Lower lobe of right lung (tissue), 2 donors: ENCODE measurements at places on chromosomes 11 and 22. TPM values are rescaled to one million over a fixed set of nuclear protein-coding genes. Genes with fewer than 3 reads are reported as not detected.

GRCh38 chr11:62390722-62391121 lies 28.1 kb upstream of the SCGB1A1 start:
- H3K27ac ChIP-seq: no peak overlapping the region
- H3K4me1 ChIP-seq: peaks cover 7% of the 10 kb centered on the region
- peaks cover 14% of the 10 kb centered on the region for H3K36me3 ChIP-seq
- H3K27me3 ChIP-seq: no peaks in the 10 kb centered on the region
- no peak overlapping the region for H3K4me3 ChIP-seq

Gene WEE1
- 12.4 TPM for total RNA-seq

DNA sequence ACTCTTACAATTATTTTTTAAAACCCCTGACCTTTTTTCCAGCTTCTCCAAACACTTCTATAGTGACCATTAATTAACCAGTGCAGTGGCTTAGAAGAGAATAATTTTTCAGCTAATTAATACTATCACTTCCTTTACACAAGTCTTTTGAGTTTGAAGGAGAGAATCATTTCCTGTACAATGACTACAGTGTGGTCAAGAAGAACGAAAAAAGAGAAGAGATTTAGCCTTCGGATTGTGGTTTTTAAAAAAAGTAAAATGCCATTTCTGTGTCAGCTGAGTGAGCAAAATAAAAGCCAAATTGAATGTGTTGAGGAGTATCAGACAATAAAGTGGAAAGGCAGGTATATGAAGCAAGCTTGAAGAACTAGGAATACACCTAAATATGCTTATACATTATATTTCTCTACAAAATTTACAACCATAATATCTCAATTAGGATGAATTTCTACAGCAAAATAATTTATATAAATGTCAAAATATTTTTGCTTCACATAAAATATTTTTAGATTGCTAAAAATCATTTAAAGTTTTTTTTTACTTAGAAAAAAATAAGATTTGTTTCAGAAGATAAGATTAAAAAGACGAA lies 1155.2 kb upstream of the CNTN5 start:
- no peak overlapping the region for H3K27ac ChIP-seq
- H3K4me3 ChIP-seq: no peak overlapping the region

DNA sequence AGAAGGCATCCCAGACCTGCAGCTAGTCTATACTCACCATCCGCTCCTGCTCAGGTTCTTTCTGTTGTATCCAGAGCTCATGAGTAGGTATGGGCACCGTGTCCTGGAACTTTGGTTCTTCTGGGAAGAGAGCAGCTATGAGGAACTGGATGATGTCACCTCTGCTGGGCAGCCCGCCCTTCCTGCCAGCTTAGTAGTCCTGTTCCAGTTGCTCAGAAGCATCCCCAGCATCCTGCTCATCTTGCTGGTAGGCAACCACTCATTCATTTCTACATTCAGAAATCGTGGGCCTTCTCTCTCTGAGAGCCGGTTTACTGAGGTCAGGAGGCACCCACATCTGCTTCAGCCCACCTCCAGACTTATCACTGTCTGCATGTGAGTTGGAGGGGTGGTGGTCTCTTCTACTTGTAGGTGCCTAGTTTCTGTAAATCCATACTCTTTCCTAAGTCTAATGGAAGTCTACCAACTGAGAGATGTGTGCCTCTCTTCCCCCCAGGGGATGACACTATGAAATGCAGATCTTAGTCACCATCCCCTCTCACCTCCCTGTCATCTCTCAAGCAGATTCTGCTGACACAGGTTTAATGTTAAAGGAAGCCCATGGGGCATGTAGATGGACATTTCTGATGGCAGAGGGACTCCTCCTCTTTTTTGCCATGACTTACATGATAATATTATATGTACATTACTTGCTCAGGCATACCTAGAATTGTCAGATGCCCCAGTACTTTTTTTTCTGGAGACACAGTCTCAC lies 29.6 kb upstream of the CCDC134 start:
- no peaks in the 10 kb centered on the region for H3K36me3 ChIP-seq
- no peaks in the 10 kb centered on the region for H3K4me1 ChIP-seq
- no peak for DNase-seq
- no peaks in the 10 kb centered on the region for H3K27me3 ChIP-seq

Gene TRIM49C
- total RNA-seq: not detected

- no peaks in the 10 kb centered on the region for H3K27me3 ChIP-seq
- H3K4me1 ChIP-seq: no peaks in the 10 kb centered on the region
- no peaks in the 10 kb centered on the region for H3K36me3 ChIP-seq
- DNase-seq: no peak
Measured at GRCh38 chr11:125301346-125301745, 136.8 kb downstream of the PKNOX2 start.

DNA sequence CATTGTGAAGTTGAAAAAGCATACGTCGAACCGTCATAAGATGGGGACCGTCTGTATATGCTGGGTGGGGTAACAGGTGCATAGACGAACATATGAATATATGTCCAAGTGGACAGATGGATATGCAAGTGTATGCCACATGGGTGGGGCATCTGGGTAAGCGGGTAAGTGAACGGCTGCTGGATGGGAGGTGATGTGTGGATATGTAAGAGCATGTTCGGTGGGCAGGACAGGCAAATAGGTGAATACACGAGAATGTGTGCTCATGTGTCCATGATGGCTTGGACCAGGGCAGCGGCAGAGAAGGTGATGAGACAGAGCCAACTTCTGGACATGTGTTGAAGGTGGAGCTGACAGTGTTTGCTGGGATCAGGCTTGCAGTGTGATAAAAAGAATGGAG lies 12.0 kb downstream of the IFITM10 start:
- H3K27me3 ChIP-seq: peaks cover 18% of the 10 kb centered on the region
- no peaks in the 10 kb centered on the region for H3K4me1 ChIP-seq
- H3K4me3 ChIP-seq: no peak overlapping the region

DNA sequence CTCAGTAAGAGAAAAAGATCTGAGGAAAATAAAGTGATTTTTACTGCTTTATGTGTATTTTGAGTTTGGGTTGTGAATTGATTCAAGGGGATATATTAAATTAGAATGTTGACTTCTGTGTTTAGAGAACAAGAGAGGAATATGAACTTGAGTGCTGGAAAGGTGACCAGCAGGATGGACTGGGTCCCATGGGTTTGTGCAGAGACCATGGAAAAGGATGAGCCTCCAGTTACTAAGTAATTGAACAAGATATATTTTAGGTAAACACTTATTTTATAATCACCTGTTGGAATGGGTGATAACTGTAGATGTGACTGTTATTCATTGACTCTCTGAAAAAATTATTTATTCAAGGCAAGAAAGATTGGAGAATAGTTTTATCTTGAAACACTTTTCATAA lies 82.0 kb upstream of the TOP3B start:
- no peak overlapping the region for H3K27ac ChIP-seq
- H3K27me3 ChIP-seq: no peaks in the 10 kb centered on the region
- H3K4me3 ChIP-seq: no peak overlapping the region

DNA sequence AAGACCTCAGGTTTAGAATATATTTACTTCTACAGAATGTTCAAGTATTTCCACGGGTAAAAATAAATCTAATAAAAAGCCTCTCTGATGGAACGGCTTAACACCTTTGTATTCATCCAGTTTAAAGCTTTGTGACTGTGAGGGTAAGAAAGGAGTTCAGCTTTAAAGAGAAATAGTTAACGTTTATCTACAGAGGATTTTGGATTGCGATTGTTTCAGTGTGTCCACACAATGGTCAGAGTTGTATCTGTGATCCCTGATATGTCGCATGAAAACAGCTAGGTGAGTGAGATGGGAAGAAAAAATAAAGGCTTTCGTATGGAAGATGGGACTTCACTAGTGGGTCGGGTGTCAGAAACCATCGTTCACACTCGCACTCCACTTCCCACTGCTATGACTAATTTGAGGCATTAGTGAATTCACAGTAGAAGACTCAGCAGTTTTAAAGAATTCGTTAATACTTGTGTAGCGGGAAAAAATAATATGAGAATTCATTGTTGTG lies 1.6 kb downstream of the APLP2 start:
- no peaks in the 10 kb centered on the region for H3K36me3 ChIP-seq
- peak overlapping the region; percentile 95 for H3K27ac ChIP-seq
- H3K27me3 ChIP-seq: no peaks in the 10 kb centered on the region
